ENCODE measurements at places on chromosomes 5 and 9. TPM values are rescaled to one million over a fixed set of nuclear protein-coding genes. Genes with fewer than 3 reads are reported as not detected.

- H3K27me3 ChIP-seq: no peaks in the 10 kb centered on the region
- DNase-seq: no peak
- no peak overlapping the region for H3K27ac ChIP-seq
- no peak overlapping the region for H3K4me3 ChIP-seq
Observed at GRCh38 chr5:139675213-139675612, 27.1 kb downstream of the CXXC5 start.

Gene APBA1
- total RNA-seq: 0.74 TPM

Gene FRMD3
- 0.46 TPM for total RNA-seq

- no peak for DNase-seq
- H3K27ac ChIP-seq: no peak overlapping the region
Observed at GRCh38 chr5:2908086-2908485, 156.6 kb upstream of the IRX2 start.

DNA sequence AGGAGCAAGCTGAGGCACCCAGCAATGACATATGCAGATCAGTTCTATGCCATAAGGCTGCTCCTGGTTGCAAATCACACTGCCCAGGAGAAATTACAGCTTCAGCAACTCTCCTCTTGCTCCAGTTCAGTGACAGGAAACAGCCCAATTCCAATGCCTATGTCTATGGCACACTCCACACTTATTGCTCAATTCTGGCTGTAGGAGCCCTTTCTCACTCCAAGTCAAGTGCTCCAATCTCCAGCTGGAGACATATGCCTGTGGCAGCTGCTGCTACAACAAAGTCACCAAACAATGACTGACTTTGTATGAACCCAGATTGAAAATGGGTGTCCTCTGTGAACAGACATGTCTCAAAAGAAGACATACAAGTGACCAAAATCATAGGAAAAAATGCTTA lies 31.8 kb upstream of the PLCXD3 start:
- no peaks in the 10 kb centered on the region for H3K36me3 ChIP-seq
- H3K27ac ChIP-seq: no peak overlapping the region
- no peak for DNase-seq
- no peaks in the 10 kb centered on the region for H3K4me1 ChIP-seq

- H3K36me3 ChIP-seq: no peaks in the 10 kb centered on the region
- H3K27me3 ChIP-seq: no peaks in the 10 kb centered on the region
- no peak for DNase-seq
- no peaks in the 10 kb centered on the region for H3K4me1 ChIP-seq
Observed at GRCh38 chr5:164818445-164818844, 1313.0 kb downstream of the MAT2B start.

Gene CREBRF
- 35.8 TPM for total RNA-seq

Gene GRIN1
- total RNA-seq: 1.2 TPM

Measured in activated T-cell treated with anti-CD3 and anti-CD28 coated beads, Interleukin-2, amount 50 U/mL, for 72 hours (primary cell).